Stimulated activated CD8-positive, alpha-beta memory T cell treated with anti-CD3 and anti-CD28 coated beads, Interleukin-15, amount 100 ng/mL, for 1 hour (primary cell): ENCODE measurements at places on chromosomes 3 and 15.

DNA sequence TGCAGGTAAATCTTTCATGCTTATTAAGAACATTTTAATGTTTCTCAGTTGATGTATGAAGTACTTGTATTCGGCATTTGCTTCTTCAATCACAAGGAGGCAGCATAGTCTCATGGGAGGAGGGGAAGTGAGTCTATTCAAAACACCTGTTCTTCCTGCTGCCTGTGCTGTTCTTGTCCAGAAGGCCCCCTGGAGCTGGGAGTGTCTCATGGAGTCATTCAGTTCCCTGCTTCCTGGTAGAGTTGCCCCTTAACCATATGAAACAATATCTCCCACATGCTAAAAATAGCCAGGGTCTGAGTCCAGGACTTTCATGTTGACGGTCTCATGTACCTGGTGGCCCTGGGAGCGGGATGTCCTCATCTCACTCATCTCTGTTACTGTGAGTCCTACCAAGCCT lies 15.5 kb upstream of the PPP1R2 start:
- no peak for DNase-seq

DNA sequence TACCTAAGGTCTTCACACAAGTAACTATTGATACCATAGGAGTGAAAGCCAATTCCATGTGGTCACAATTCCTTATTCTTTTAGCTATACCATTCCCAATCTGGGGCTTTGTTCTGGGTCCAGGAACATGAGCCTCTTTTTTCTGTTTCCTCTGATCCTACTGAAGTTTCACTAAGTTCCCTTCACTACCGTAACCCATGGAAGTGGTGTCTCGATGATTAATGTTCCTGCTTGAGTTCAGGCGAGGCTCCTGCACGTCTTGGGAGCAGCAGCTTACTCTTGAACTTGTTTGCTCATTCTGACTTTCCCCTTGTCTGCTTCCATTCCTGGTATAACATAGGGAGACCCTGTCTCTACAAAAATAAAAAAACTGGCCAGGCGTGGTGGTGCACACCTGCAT lies 23.6 kb downstream of the ZNF592 start:
- DNase-seq = no peak

- DNase-seq = no peak
These were observed 11.3 kb downstream of the HDAC11 start for GRCh38 chr3:13491206-13491974.

- DNase-seq = no peak
These were observed 27.4 kb downstream of the PPARG start for GRCh38 chr3:12316253-12316652.

- DNase-seq = no peak
These were observed 22.4 kb downstream of the LRRK1 start for GRCh38 chr15:100941536-100941935.

- no peak for DNase-seq
These were observed 98.3 kb upstream of the ALDH1A3 start for GRCh38 chr15:100781061-100781960.

- no peak for DNase-seq
These were observed 424.1 kb upstream of the TPM1 start for GRCh38 chr15:62618432-62618831.

GRCh38 chr3:50573566-50574443 lies 4.5 kb downstream of the HEMK1 start:
- peak; percentile 44 for DNase-seq

DNA sequence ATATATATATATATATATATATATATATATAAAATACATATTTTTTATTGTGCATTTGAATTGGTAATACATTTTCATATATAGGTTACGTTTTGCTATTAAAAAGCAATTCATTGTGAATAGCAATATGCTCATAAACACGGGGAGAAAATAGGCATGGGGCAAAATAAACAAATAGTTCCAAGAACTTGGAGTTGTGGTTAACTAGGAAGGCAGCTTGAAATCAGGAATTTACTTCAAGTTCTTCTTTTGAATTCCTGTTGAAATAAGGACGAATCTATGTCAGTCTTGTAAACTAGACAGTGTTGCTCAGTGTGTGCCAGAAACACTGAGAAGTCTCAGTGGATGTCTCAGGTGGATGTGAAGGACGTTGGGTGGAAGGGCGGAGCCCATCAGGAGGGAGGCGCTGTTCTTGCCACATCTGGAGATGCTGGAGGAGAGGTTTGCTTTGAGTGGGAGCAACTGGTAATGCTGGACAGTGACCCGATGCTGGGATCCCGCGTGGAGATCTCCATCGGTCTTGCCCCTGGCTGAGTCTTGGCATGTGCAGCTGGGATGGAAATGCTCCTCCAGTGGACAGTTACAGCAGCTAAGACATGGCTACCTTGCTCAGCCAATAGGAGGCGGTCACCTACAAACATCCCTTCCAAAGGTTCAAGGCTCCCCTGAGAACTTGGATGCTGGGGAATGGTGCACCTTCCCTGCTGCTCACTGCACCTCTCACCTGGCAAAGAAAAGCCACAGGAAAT lies 2.5 kb downstream of the IL16 start:
- no peak for DNase-seq

DNA sequence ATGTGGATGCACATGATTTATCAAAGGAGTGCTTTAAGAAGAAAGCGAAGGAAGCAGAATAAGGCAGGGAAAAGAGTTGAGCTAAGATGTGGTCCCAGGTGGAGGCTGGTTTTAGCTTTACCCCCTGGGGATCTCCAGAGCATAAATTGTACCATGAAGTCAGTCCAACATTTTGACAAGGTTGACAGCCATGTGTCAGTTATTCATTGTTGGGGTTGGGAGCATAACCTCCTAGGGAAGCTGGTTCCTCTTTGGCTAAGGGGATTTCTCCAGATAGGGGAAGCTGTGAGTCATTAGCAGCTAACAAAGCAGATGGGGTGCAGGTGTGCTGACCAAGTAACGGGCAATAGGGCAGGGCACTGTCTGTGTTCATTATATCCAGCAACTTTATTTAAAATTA lies 123.7 kb upstream of the IGSF10 start:
- DNase-seq = no peak

DNA sequence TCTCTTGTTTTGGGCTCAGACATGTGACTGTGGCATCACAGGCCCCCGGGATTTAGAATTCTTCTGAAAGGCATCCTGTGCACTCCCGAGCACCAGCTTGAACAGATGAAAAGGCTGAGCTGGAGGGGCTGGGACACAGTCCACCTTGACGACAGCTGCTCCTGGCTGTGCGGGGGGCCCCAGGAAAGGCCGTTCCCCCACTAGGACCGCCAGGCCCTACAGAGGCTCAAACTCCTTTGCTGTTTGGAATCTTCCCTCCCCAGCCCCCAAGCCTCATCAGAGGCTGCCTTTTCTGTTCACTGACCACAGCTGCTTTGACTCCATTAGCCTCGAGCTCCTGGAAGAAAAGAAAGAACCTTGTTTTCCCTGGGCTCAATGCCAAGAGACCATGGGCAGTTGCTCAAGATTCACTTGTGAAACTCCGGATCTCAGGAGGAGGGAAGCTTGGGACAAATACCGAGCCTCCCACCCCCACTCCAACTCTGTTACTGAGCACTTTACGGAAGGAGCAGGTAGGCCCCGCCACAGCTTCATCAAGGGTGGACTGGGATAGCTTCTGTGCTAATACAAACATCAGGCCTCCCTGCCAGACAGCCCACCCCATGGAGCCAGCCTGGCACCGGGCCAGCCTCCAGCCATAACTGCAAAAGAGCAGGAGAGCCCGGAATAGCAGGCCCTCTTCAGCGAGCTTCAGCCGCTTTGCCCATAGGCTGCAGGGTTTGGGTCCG lies 15.7 kb downstream of the CIDEC start:
- no peak for DNase-seq

DNA sequence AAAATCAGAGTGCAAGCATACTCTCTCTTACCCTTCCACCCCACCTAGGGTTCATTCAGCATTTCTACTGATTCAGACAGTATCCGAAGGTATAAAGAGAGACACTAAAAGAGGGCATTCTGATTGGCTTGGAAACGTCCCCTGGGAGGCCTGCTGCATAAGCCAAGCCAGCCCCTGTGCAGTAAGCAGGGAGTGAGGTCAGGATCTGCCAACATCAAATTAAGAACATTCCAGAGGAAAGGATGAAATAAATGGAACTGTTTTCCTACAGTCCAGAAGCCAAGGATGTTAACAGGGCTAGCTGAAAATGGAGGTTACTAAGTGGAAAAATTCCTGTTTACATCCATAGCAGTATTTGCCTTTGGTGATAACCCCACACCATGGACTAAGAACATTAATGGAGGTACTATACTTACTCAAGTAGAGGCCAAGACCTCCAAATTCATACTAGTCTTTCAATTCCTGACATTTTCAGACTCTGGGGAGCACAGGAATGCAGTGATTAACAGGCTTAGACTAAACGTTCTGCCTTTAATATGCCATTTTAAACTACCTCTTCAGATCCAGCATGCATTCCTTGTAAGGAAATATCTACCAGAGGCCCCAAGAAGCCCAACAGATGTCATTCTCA lies 34.5 kb downstream of the NPTN start:
- DNase-seq = no peak

DNA sequence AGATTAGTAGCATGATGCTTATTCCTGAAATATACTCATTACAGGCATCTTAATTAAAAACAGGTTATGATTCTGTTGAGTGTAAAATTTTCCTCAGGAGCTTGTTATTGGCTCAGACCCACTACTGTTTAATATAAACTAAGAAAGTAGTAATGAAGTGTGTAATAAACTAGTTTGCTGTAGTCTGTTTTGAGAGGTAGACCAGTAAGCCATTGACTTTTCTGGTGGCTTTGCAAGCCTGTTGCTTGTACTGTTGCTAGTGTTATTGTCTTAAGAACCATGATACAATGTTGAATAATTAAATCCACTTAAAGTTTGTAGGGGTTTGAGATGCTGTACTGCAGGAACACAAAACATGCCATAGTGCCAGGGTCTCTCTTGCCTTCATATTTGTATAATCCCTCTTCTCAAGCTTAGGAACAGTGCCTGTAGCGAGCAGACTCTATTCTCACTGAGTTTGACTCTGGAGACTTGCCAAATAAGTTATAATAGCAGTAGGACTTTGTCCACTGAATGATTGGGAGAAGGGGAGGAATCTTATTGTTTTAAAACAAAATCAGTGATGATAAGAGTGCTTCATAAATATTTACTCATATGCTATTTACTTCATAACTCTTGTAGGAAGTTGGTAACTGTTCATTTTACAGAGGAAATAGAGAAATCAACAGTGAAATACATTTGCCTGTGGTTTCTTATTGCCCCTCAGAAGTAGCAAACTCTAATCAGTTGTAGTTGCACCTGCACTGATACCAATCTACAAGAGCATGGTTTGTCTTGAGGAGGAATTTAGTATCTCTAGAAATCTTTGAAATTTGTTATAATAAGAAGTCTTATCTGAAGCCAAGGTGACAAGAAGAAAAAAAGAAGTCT lies 13.4 kb downstream of the TCF12 start:
- no peak for DNase-seq

DNA sequence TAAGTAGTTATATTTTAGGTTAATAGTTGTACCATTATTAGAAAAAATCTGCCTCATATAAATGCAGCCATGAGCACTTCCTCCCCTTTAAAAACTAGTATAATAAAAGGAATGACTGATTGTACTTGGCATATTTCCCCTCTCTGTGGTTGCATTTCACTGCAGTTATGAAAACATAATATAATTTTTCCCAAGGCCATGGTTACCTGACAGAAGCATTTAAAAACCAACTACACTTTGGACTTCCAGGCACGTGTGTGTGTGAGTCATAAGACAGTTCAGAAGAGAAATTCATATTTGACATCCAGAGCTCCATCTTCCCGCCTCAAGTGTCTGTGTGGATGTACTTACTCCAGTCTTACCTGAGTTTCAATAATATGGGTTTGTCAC lies 828.2 kb upstream of the CFAP20DC start:
- DNase-seq = no peak

DNA sequence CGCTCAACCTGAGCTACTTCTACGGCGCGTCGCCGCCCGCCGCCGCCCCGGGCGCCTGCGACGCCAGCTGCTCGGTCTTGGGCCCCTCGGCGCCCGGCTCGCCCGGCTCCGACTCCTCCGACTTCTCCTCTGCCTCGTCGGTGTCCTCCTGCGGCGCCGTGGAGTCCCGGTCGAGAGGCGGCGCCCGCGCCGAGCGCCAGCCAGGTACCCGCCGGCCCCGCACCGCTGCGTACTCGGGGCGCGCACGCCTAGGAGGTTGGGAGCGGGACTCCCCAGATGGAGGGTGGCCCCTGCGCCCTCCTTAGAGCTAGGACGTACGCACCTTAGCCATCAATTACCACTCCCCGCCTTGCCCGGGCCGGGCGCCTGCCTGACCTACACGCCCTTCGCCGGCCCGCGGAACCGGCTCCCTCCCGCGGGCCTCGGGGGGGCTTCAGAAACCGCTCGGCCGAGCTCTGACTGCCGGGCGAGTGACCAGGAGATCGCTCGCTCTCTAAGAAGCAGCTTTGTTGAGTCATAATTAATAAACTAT lies 466 bp downstream of the NFKBIZ start:
- DNase-seq = no peak

DNA sequence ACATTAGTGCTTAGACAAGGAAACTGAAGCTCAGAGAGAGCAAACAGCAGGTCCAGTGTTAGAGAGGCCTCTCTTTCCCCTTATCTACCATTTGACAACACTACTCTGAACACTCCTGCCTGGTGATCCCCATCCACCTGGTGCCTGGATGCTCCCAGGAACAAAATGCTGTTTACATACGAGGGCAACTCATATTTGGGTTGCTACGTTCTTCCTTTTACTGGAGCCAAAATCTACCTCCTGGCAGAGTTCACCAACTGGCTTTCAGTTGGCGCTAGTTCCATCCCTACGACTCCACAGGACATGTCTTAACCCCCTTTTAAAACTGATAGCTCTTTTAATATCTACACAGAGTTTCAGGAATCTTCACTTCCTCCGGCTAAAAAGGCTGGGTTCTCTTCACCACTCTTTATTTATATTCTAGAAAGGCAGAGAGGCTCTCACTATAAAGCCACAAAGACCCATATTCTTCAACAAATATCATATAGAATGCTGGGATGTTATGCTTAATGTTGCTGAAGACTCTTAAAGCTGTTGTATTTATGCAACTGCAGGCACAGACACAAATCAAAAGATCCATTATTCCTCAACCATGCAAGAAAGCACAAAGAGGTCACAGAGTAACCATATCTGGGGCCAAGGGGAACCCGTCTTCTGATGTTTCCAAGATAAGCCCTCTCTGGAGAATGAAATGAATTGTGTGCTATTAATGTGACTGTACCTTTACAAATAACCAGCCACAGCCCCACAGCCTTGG lies 47.9 kb downstream of the CCNB2 start:
- DNase-seq = no peak

- no peak for DNase-seq
These were observed 178.3 kb downstream of the SUCNR1 start for GRCh38 chr3:152051501-152052404.

GRCh38 chr3:12953201-12953995 lies 112.0 kb upstream of the RPL32 start:
- no peak for DNase-seq

DNA sequence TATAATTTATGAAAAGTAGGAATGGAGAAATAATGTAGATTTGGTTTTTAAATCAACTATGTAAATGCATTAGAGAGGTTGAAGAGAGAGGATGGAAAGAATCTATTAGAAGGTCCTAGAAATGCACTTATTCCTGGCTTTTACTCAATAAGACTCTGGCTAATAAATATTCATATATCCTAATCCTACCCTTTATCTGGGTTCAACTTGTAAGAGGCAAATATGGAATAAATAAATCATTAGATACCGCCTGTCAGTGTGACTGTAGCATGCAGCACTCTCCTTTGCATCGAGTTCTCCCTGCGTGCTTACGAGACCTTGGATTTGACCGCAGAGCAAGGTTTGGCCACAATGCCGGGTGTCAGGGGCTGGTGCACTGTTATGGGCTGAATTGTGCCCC lies 1156.5 kb downstream of the ROBO1 start:
- no peak for DNase-seq
